T-helper 1 cell (primary cell): ENCODE measurements at places on chromosomes 1 and 21.

DNA sequence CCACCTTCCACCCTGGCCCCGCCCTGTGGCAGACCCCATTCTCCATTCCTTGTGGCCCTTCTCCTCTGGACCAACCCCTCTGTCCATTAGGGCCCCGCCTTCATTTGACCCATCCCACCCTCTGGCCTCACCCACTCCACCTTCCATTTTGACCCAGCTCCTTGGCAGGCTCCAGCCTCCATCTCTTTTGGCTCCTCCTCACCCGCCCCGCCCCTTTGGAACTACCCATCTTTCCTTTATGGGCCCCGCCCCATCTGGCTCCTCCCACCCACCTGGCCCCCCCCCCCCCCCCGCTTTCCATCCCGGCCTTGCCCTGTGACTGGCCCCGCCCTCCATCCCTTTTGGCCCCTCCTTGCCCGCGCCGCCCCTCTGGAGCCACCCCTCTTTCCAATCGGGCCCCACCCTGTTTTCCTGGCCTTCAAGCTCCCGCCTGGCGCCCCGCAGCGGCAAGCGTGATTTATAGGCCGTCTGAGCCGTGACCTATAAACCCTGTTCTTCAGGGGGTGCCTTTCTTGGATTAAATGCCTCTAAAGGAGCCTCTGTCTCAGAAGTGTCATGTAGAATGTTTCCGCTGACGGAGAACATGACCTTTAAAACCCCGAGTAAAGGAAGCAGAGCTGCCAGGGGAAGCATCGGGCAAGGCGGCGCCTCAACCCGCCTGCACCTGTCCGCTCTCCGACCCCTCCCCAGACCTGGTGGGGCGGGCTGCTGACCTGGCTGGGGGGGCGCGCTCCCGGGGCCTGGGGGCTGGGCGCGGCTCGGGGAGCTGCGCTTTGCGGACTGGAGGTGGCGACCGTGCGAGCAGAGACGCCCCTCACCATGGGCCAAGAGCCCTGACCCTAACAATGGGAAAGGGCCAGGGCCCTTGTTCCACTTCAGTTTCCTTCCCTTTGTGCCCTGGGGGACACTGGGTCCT is 178.0 kb downstream of the CAMTA1 start:
- DNase-seq, result peak; percentile 52

- DNase-seq, result no peak
Observed at GRCh38 chr1:1167841-1168450, 5.7 kb upstream of the TTLL10 start.

DNA sequence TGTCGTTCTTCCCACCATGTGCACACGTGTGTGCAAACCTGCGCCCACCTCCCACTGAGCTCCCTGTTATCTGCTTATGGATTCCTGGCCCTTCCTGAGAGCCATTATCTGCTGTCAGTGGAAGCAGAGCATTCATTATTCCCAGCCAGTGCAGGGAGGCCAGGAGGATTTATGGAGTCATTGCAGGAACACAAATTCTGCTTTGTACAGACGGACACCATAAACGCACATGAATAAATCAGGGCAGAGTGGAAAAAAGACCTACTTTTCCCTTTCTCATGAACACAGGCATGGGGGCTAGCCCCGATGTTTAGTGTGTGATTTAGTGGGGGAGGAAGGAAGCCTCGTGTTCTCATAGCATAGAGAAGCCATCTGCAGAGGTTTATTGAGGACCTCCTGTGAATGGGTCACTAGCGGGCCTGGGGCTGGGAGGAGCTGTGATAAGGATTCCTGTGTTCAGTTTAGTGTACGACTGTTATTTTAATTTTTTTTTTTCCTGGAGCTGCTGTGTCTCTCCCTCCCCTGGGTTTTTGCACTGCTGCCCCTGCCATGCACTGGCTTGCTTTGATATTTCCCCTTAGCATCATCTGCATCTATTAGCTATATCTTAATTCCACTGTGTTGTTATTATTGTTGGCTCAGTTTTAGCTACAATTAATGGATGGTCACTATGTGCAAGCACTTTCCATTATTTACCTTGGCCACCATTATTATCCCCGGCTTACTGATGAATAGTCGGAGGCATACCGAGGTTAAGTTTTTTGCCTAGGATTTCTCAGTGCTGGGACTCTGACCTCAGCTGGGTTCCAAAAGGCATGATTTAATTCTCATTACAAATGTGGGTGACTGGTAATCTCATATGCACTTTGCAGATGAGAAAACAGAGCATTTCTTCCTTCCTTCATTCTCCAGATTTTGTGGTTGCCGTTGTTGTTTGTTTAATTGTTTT is 33.0 kb downstream of the HUNK start:
- no peak for DNase-seq

DNA sequence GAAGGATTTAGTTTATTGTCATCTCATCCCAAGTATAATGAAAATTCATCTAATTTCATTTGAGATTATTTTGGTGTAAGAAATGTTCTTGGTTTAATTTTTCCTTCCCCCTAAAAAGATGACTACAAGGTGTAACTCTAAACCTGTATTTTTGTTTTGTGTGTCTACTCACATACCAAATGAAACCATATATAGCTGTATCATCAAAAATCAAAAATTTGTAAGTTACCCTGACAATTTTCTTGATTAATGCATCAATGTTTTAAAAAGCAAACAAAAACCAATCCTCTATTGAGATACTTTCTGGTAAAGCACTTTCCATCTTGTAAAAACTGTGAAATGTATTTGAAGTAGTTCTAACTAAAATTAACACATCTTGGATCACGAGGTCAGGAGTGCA is 30.8 kb downstream of the FH start:
- DNase-seq, result no peak

GRCh38 chr1:62012095-62012494 is 182.6 kb upstream of the L1TD1 start:
- DNase-seq, result no peak

- no peak for DNase-seq
Observed at GRCh38 chr1:47758341-47759250, 238.6 kb downstream of the TRABD2B start.
